ENCODE measurements at places on chromosomes 6 and 20. TPM values are rescaled to one million over a fixed set of nuclear protein-coding genes. Genes with fewer than 3 reads are reported as not detected.

The EDN1 gene
- 0.50 TPM for total RNA-seq

The MOXD1 gene
- total RNA-seq = 2.3 TPM

The TP53TG5 gene
- 0.85 TPM for total RNA-seq

The MYLK2 gene
- total RNA-seq = 0.28 TPM

The MKKS gene
- total RNA-seq = 20.9 TPM

The PDE10A gene
- 3.1 TPM for total RNA-seq

The LY6G6F gene
- total RNA-seq = not detected

The FAM209A gene
- 0.28 TPM for total RNA-seq

The GRM1 gene
- total RNA-seq = 0.41 TPM

The LY6G6C gene
- 0.21 TPM for total RNA-seq

The EPB41L2 gene
- 106 TPM for total RNA-seq

The NOX3 gene
- total RNA-seq = 0.09 TPM

The FOXF2 gene
- total RNA-seq = not detected

The SUMO4 gene
- 0.73 TPM for total RNA-seq

The TMEM217 gene
- total RNA-seq = 0.61 TPM

The CRIP3 gene
- total RNA-seq = 48.9 TPM

The GTSF1L gene
- total RNA-seq = not detected

The MYLK4 gene
- 0.05 TPM for total RNA-seq

The DNMT3B gene
- total RNA-seq = 638 TPM

The PDCD2 gene
- total RNA-seq = 113 TPM

The PLG gene
- 1.4 TPM for total RNA-seq

The TGM2 gene
- 1.5 TPM for total RNA-seq

The SSTR4 gene
- total RNA-seq = not detected

The OR12D3 gene
- not detected for total RNA-seq

The AIF1 gene
- total RNA-seq = 5.4 TPM

The NHLRC1 gene
- total RNA-seq = 1.2 TPM

The OR12D2 gene
- total RNA-seq = not detected

The C20orf202 gene
- 0.22 TPM for total RNA-seq

The BTNL2 gene
- total RNA-seq = not detected

The OLIG3 gene
- total RNA-seq = 5.4 TPM

The RBCK1 gene
- 69.5 TPM for total RNA-seq

The L3MBTL1 gene
- 28.3 TPM for total RNA-seq

All from WTC11 (cell line).